ENCODE measurements at places on chromosomes 16 and 17. TPM values are rescaled to one million over a fixed set of nuclear protein-coding genes. Genes with fewer than 3 reads are reported as not detected.

The LYZL6 gene
- not detected for total RNA-seq

The SLC5A10 gene
- total RNA-seq: not detected

The KRT15 gene
- 0.32 TPM for total RNA-seq

The KRTAP9-3 gene
- not detected for total RNA-seq

The USP22 gene
- total RNA-seq: 170 TPM

The EPOP gene
- 2.1 TPM for total RNA-seq

The PRSS36 gene
- total RNA-seq: 1.4 TPM

The MYO15B gene
- 285 TPM for total RNA-seq

The PRR35 gene
- total RNA-seq: not detected

The SETD1A gene
- total RNA-seq: 8.3 TPM

The CETP gene
- total RNA-seq: not detected

The PRAC1 gene
- not detected for total RNA-seq
